Esophagus muscularis mucosa (tissue), 4 donors: ENCODE measurements at places on chromosomes 1 and 21. TPM values are rescaled to one million over a fixed set of nuclear protein-coding genes. Genes with fewer than 3 reads are reported as not detected.
A peak's percentile ranks its signal among the peaks of the same experiment; 100 is the strongest.

DNA sequence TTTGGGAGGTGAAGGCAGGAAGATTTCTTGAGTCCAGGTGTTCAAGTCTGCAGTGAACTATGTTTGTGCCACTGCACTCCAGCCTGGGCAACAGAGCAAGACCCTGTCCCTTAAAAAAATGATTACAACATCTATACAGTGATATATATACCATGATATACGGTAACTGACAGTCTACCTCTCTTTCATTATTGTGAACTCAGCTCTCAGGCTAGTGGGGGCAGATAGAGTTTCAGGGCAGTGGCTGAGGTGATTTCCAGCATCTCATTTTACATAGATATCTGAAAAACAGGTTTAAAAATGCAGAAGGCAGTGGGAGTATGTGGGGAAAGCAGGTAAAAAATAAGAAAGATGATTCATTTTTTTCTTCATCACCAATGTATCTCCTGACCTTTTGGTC lies 8.1 kb upstream of the NTNG1 start:
- no peak for DNase-seq
- H3K27ac ChIP-seq = no peak overlapping the region
- H3K4me3 ChIP-seq = no peak overlapping the region
- no peaks in the 10 kb centered on the region for H3K36me3 ChIP-seq

DNA sequence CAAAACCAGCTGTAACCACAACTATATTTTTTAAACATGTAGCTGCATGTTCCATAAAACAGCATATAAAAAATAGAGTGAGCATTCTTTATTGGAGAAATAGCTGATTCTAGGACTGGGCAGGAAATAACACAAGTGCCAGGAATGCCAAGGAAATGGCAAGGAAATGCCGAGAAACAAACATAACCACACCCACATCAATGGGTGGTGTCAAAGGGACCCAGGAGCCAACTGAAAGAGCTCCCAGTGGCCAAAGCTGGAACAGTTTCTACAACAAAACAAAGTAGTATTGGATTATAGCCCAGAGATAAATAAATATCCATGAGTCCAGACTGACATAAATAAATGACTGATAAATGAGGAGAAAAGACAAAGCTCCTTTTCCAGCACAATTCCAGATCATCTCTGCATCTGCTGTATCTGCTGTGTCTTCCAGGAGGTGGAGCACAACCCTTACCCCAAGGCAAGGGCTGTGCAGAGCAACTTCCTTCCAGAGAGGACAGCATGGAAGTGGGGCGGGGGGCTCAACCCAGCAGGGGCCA lies 28.1 kb downstream of the ADARB1 start:
- H3K36me3 ChIP-seq = no peaks in the 10 kb centered on the region
- DNase-seq = no peak
- peak overlapping the region; percentile 54 for H3K27ac ChIP-seq
- peaks cover 94% of the 10 kb centered on the region for H3K4me1 ChIP-seq
- H3K4me3 ChIP-seq = no peak overlapping the region

DNA sequence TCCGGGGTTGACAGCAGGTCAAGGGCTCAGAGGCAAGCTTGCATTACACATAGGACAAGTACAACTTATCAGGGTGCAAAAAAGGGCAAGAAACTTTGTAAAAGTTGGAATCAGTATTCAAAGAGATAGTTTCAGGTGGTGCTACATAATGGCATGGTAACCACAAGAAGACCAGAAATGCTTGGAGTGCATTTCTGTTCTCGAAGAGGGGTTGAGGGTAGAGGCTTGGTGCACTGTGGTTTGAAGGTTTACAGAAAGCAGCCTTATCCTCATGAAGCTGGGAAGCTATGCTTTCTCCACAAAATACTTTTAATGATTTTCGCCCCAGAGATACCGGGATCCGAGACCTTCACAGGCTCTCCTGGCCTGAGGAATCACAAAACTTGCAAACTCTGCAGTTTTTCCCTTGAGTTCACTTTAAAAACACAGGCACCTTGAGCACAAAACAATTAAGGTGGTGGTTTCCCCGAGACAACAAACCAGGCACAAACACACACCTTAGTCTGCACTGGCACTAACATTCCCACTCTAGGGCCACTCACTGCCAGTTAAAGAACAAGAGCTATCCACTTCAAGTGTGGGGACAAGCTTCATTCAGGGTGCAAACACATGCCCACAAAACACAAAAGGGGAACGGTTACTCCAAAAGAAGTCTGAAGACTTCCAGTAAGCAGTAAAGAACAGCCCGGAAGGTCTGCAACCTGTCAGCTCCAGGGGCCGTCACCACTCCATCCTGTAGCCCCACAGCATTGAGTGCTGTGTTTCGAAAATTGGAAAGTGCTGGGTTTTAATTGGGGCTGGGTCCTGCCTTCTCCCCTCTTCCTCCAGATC lies 29.8 kb upstream of the NFIA start:
- H3K27me3 ChIP-seq = no peaks in the 10 kb centered on the region
- H3K4me3 ChIP-seq = peak overlapping the region; percentile 91
- H3K27ac ChIP-seq = peak overlapping the region; percentile 97
- H3K4me1 ChIP-seq = peaks cover 65% of the 10 kb centered on the region
- H3K36me3 ChIP-seq = no peaks in the 10 kb centered on the region

Gene KCNJ15
- total RNA-seq = 1.6 TPM

- H3K4me3 ChIP-seq = no peak overlapping the region
- H3K36me3 ChIP-seq = no peaks in the 10 kb centered on the region
- no peak overlapping the region for H3K27ac ChIP-seq
- H3K4me1 ChIP-seq = peaks cover 16% of the 10 kb centered on the region
Observed at GRCh38 chr1:99627615-99628014, 18.3 kb upstream of the PALMD start.

Gene NMNAT2
- 2.8 TPM for total RNA-seq

GRCh38 chr1:3313576-3313950 lies 140.9 kb upstream of the ARHGEF16 start:
- H3K27ac ChIP-seq = peak overlapping the region; percentile 94
- peak overlapping the region; percentile 13 for H3K4me3 ChIP-seq
- H3K36me3 ChIP-seq = no peaks in the 10 kb centered on the region
- no peaks in the 10 kb centered on the region for H3K27me3 ChIP-seq

DNA sequence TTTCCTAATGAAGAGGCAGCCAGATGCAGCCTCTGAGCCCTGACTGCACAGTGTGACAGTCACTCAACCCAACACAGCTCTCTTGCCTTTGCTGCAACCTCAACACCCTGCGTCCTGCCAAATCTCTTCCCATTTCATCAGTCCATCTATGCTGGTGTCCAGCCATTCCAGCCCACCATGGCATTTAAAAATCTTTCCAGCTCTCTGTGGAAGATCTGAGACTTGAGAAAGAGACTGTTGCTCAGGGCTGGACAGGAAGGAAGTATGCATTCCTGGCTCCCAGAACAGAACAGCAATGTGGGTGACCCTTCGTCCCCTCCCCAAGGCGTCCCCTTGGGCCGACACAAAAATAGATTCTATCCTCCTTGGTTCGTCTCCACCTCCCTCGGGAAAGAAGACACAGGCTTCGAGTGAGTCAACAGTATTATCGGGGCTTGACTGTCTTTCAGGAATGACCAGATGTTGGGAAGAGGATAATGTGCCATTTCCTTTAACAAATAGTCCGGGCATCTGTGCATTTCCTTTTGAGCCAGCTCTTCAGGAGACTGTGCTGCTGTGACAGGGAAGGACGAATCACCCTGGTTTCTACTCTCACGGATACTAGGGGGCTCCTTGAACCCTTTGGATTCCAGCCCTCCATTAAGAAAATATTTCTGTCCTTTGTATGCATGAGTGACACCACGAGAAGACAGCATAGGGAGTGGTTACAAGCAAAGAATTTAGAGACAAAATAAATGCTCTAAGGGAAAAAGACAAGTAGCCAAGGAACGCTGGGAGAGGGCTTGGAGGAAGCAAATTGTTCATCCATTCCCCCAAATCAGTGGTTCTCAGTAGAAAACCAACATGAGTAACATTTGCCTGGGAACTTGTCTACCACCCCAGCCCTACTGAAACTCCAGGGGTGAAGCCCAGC lies 111.4 kb upstream of the CDC42BPA start:
- no peak overlapping the region for H3K4me3 ChIP-seq
- H3K36me3 ChIP-seq = no peaks in the 10 kb centered on the region
- no peaks in the 10 kb centered on the region for H3K27me3 ChIP-seq
- H3K4me1 ChIP-seq = peaks cover 35% of the 10 kb centered on the region

DNA sequence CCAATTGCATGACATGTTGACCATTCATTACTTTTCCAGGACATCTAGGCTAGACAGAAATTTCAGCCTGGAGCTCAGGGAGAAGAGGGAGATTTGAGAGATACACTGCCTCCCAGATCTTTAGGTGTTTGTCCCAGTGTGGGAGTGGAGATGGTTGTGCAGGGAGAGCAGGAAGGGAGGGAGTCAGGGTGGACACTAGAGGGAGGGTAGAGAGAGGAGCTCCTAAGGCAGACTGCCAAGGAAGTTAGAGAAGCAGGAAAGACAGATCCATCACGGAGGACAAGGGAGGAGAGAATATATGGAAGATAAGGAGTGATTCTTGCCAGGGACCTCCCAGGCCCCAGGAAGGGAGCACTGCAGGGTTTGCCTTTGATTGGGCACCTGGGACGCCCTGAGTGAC lies 8.7 kb downstream of the CDCA8 start:
- H3K36me3 ChIP-seq = no peaks in the 10 kb centered on the region
- H3K27me3 ChIP-seq = no peaks in the 10 kb centered on the region
- H3K27ac ChIP-seq = no peak overlapping the region
- no peak overlapping the region for H3K4me3 ChIP-seq
- H3K4me1 ChIP-seq = no peaks in the 10 kb centered on the region
